Smooth muscle cell of trachea (primary cell): ENCODE measurements at places on chromosomes 1 and 21. TPM values are rescaled to one million over a fixed set of nuclear protein-coding genes. Genes with fewer than 3 reads are reported as not detected.

Gene S100A2
- 3.3 and 6.0 TPM in 2 replicates for total RNA-seq

Gene NBPF26
- total RNA-seq: 22.0 and 24.9 TPM in 2 replicates

Gene SLFNL1
- 0.66 and 0.73 TPM in 2 replicates for total RNA-seq

Gene L1TD1
- total RNA-seq: 0.17 and 0.29 TPM in 2 replicates

Gene RBM11
- total RNA-seq: 0.58 TPM in 1 of 2 replicates, not detected in the other

Gene NPPA
- not detected in 2 replicates for total RNA-seq

Gene CLCA4
- total RNA-seq: not detected in 2 replicates

Gene TCHHL1
- total RNA-seq: not detected in 2 replicates

Gene STUM
- total RNA-seq: under 0.01 TPM in 1 of 2 replicates, not detected in the other

Gene TLCD4
- 0.29 and 0.50 TPM in 2 replicates for total RNA-seq

Gene KCNK2
- total RNA-seq: 4.1 and 5.2 TPM in 2 replicates

Gene SLC44A5
- under 0.01 and 0.15 TPM in 2 replicates for total RNA-seq

Gene ARV1
- 13.1 and 20.4 TPM in 2 replicates for total RNA-seq

Gene SMCP
- total RNA-seq: not detected in 2 replicates

Gene KCNJ15
- total RNA-seq: 0.58 and 1.7 TPM in 2 replicates

Gene PRAMEF18
- total RNA-seq: not detected in 2 replicates

Gene KMO
- total RNA-seq: 0.17 TPM in 1 of 2 replicates, not detected in the other

Gene PUSL1
- 18.2 and 30.3 TPM in 2 replicates for total RNA-seq

Gene GABRD
- total RNA-seq: under 0.01 TPM in 1 of 2 replicates, not detected in the other

Gene MLLT11
- 2.9 and 3.1 TPM in 2 replicates for total RNA-seq

Gene TFF3
- total RNA-seq: 0.17 and 0.29 TPM in 2 replicates

Gene FCRL5
- not detected in 2 replicates for total RNA-seq

Gene FMN2
- 10.3 and 13.8 TPM in 2 replicates for total RNA-seq

Gene AADACL4
- total RNA-seq: not detected in 2 replicates

Gene OLFML3
- 139 and 144 TPM in 2 replicates for total RNA-seq

Gene DNM3
- total RNA-seq: 2.0 and 5.5 TPM in 2 replicates

Gene RNF220
- total RNA-seq: 78.2 and 86.8 TPM in 2 replicates

Gene PLPPR4
- total RNA-seq: 1.9 and 3.3 TPM in 2 replicates

Gene SPATA1
- 0.44 and 1.3 TPM in 2 replicates for total RNA-seq

Gene TCHH
- under 0.01 TPM in 1 of 2 replicates, not detected in the other for total RNA-seq

Gene PTPRC
- under 0.01 TPM in 1 of 2 replicates, not detected in the other for total RNA-seq

Gene MYOM3
- total RNA-seq: not detected in 2 replicates
